ENCODE measurements at places on chromosomes 2 and 18.

DNA sequence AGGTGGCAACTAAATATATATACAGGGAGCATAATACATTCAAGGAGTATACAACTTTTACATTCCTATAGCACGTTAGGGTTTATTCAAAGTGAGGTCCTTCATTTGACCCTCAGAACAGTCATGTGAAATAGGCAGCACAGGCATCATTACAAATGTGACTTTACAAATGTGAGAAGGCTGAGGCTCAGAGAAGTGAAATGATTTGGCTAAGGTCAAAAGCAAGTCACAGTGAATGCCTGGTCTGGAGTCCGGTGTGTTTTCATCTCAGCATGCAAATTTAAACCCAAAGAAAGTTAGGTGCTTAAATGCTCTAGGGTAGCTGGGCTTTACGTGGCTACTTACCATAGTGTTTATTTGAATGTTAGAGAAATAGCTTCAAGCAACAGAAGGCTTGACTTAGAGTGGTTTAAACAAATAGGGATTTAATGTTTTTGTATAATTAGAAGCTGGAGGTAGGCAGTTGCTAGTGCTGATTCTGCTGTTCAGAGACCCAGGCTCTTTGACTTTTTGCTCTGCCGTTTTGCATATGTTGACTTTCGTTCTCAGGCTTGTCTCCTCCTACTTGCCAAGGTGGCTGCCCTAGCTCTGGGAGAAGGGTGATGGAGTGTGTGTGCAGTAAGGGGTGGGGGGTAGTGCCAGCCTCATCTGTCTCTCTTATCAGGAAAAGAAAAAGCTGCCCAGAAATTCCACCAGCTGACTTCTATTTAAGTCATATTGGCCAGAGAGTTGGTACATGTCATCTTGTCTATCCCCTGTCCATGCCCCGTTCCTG lies 89.2 kb downstream of the PLCL1 start:
- no peak for DNase-seq

- no peak for DNase-seq
Measured at GRCh38 chr2:64819361-64819760, 165.6 kb upstream of the SERTAD2 start.

DNA sequence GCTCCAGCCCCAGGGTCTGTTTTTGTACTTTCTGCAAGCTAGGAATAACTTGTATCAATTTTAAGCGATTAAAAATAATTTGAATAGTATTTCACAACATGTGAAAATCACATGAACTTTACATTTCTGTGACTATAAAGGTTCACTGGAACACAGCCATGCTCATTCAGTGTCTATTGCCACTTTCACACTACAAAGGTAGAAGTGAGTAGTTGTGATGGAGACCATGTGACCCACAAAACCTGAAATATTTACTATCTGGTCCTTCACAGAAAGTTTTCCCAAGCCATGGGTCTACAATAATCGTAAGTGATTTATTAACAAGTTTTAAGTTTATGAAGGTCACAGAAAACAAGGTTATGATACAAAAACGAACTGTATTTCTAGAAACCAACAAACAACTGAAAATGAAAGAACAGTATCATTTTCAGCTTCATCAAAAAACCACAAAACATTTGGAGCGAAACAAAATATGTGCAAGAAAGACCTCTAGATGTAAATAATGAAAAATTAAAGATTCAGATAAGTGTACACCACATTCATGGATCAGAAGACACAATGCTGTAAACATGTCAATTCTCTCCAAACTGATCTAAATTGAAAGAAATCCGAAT lies 68.9 kb upstream of the DNER start:
- DNase-seq: no peak

DNA sequence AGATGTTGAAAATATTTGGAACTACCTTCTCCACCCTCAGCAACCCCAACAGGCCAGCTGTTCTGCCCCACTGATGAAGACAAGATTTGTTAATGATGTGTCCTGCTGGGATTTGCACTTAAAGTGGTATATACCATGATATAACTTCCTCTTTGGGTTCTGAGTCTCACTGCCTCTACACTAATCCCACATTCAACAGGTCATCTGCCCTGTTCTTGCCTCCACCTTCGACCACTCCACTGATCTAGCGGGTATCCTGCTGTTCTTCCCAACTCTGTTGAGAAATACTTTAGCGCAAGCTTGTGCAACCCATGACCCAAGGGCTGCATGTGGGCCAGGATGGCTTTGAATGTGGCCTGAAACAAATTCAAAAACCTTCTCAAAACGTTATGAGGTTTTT lies 72.7 kb downstream of the LRP1B start:
- no peak for DNase-seq

- DNase-seq: peak; percentile 62
Measured at GRCh38 chr2:241617431-241618154, 19.4 kb downstream of the THAP4 start.

DNA sequence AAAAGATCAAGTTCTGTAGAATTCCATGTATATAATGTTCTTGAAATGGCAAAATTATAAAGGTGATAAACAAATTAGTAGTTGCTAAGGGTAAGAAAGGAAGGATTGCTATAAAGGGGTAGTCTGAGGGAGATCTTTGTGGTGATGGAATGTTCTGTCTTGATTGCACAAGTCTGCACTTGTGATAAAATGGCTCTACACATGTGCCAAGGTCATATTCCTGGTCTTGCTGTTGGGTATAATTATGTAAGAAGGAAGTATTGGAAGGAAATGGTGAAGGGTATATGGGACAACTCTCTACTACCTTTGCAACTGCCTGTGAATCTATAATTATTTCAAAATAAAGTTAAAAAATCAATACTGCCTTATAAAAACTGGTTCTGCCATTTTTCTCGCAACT lies 15.3 kb downstream of the SGPP2 start:
- no peak for DNase-seq

GRCh38 chr2:64641599-64641998 lies 12.1 kb downstream of the SERTAD2 start:
- DNase-seq: peak; percentile 41

GRCh38 chr18:45255197-45255890 lies 359.9 kb upstream of the SLC14A2 start:
- DNase-seq: no peak

- no peak for DNase-seq
Measured at GRCh38 chr2:44582363-44583008, 220.7 kb downstream of the CAMKMT start.

DNA sequence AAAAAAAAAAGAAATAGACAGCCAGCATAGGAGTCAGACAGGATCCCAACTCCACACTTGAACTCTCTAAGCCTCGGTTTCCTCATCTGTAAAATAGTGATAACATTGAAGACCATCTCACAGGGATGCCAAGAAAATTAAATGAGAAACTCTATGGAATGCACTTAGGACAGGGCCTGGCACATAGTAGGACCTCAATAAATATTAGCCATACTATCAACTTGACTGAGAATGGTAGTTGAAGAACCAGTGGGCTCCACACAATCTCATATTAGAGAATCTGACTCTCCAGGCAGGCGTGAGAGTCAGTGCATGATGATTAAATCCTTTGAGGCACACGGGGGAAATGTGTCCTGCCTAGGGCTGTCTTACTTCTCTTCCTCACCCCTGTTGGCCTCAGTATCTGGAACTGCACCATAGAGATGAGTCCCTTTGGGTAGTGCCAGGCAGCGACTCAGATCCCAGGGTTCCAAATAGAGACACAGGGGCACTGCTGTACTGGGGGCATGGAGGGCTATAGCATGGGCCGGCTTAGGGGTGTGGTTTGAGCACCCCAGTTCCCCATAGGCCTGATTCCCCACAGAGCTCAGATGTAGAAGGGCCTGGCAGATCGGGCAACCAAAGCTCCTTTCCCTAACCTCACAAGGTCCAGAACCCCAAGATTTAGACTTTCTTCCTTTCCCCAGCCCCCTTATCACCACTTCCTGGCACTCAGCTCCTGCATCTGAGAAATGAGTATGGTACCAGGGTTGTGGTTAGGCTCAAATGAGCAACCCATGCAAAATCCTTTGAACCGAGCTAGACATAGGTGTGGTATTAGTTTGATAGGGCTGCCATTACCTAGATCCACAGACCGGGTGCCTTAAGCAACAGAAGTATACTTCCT lies 51.3 kb upstream of the CAB39 start:
- DNase-seq: peak; percentile 74

- DNase-seq: peak; percentile 11
Measured at GRCh38 chr2:3598197-3598910, 3.4 kb downstream of the COLEC11 start.

GRCh38 chr2:85438201-85439024 lies 19.9 kb downstream of the SH2D6 start:
- peak; percentile 33 for DNase-seq

DNA sequence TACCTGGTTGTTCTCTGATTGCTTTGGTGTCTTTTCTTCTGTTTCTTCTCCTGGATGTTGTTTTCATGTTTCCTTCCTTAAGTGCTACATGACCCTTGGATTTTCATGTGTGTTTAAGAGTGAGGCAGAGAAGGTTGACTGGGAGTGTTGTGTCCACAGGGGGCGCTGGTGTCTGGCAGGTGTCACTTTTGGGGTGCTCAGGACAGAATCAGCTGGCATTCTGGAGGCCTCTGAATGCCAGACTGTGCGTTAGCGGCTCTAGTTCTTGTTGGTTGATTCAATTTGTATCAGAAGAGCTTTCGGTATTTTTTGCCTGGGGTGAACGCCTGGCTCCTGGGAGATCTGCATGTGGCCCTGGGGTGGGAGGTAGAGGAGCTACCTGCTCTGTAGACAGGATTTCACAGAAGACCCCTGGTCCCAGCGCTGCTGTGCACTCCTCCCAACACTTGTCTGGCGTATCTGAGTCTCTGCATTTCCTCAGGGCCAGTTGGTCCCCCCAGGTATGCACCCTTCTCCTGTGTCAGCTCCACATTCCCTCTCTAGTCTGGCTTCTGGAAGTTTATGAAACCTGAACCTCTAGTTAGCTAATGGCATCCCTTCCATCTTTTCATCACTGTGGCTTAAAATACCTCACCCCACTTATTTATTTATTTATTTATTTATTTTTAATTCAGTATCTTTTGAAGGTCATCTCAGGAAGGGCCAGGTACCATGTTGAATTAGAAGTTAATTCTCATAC lies 1.1 kb downstream of the GREB1 start:
- peak; percentile 29 for DNase-seq

DNA sequence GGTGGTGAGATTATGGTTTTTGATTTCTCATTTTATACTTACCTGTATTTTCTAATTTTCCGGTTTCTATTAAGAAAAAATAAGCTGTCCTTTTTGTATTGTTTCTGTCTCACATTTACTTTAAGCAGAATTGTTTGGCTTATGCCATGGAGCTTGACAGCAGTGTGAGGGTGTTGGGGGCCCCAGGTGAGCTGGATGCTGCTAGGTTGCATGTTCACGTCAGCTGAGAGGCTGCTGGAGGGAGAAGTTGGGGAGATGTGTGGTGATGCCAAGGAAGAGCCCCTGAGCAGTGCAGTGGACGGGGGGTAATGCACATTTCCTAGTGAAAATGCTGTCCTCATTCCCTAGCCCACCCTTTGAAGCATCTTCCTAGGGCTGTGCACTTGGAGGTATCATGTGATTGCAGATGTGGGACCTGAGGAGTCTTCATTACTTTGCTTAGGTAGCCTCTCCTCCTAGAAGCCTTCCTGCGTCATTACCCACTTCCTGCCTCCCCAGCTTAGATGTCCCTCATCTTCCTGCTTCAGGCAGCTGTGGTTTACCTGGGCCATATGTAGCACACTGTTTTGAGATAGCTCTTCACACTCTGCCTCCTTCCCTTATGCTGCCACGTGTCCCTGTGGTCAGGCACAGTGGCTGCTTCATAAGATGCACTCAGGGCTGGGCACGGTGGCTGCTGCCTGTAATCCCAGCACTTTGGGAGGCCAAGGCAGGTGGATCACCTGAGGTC lies 16.2 kb downstream of the ATG16L1 start:
- DNase-seq: peak; percentile 18

DNA sequence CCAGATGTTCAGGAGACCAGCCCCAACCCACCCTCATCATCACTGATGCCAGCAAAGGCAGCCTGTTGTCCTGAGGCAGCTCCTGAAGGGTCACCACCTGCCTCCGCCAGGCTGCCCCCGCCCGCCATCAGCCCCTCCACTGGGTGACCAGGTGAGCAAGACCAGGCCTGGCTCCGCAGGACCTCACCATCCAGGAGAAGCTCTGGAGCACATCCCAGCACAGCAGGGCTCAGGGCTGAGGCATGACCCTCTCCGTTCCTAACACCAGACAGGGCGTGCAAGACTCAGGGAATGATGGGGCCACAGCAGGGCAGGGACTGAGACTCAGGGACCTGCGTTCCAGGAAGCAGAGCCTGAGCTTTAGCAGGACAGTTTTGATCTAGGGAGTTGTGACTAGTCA lies 218.8 kb upstream of the RAB6C start:
- DNase-seq: no peak

- DNase-seq: no peak
Measured at GRCh38 chr2:64914247-64914646, 75.0 kb upstream of the SLC1A4 start.

GRCh38 chr2:236631281-236631855 lies 61.7 kb downstream of the ACKR3 start:
- DNase-seq: no peak

GRCh38 chr2:189252991-189253675 lies 73.6 kb upstream of the COL5A2 start:
- DNase-seq: no peak

GRCh38 chr2:18924886-18925285 lies 335.5 kb upstream of the NT5C1B start:
- no peak for DNase-seq

DNA sequence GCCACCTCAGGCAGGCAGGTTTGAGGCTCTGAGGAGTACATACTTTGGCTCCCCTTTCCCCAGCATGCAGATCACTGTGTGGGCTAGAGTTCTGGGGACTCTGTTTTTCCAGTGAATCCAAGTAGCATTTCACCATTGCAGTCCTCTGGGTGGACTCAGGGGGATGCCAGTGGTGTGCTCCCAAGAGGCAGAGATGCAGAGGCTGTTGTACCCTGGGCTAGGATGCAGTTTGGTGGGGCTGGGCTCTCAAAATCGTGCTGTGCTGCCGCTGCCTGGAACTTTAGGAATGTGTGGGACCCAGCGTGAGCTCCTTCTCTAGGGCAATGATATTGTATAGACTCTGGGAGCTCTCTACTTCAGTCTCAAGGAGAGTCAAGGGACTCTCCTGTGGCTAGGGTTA lies 104.9 kb downstream of the MYO3B start:
- no peak for DNase-seq

DNA sequence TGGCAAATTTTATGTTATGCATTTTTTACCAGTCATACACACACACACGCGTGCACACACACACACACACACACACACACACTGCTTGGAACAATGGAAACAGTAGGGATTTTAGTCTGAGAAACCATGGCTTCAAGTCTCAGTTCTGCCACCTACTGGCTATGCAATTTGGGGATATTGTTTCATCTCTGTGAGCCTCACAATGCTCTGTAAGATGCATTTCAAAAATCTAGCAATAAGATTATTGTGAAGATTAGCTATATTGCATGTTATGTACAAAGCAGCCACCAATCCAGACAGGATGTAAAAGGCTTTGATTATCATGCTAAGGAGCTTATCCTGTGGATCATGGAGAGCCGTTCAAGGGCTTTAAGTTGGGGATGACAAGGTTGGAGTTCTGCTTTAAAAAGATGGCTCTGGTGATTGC lies 401.4 kb downstream of the NBAS start:
- peak; percentile 71 for DNase-seq

GRCh38 chr18:75183524-75183923 lies 25.4 kb downstream of the PTGR3 start:
- DNase-seq: no peak

GRCh38 chr2:33835911-33836310 lies 236.8 kb upstream of the FAM98A start:
- DNase-seq: no peak

GRCh38 chr18:76476665-76477561 lies 18.1 kb downstream of the ZNF516 start:
- DNase-seq: peak; percentile 89
